Caki2 (cell line): ENCODE measurements at places on chromosomes 7 and 10. TPM values are rescaled to one million over a fixed set of nuclear protein-coding genes. Genes with fewer than 3 reads are reported as not detected.

DNA sequence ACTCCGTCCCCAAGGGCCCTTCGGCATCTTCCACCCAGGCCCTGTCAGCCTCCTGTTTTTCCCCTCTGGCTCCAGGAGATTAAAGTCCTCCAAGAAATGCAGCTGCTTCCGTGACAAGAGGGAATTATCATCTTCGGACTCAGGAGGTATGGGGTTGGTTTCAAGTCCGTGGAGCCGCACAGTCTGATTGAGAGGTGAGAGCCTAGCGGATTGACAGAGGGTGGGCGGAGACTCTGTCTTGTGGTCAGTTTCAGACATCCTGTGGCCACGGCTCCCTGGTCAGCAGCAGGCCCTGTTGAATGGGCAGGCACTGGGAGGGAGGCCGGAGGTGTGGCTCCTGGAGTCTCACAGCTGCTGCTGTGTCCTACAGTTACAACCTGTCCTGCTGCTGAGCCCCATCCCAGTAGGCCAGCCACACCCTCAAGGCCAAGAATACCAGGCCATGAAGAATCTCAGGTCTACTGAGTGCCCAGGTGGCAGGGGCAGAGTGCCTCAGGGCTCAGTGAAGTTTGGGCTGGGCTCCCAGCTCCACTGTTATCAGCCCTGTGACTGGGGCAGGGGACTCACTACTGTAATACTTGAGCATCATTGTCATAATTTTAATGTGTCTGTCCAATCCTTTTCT is 49.3 kb upstream of the ZNF716 start:
- no peak for DNase-seq

GRCh38 chr10:132438091-132439024 is 41.4 kb downstream of the PWWP2B start:
- DNase-seq = no peak

GRCh38 chr10:89256340-89256739 is 4.8 kb upstream of the LIPA start:
- no peak for DNase-seq

GRCh38 chr7:142838461-142839213 is 16.2 kb upstream of the EPHB6 start:
- no peak for DNase-seq

- peak; percentile 11 for DNase-seq
Measured at GRCh38 chr10:266974-267425, 131.7 kb downstream of the ZMYND11 start.

GRCh38 chr10:122577311-122577885 is 16.8 kb downstream of the DMBT1 start:
- DNase-seq = no peak

- no peak for DNase-seq
Measured at GRCh38 chr7:80439894-80440821, 71.7 kb downstream of the GNAT3 start.

DNA sequence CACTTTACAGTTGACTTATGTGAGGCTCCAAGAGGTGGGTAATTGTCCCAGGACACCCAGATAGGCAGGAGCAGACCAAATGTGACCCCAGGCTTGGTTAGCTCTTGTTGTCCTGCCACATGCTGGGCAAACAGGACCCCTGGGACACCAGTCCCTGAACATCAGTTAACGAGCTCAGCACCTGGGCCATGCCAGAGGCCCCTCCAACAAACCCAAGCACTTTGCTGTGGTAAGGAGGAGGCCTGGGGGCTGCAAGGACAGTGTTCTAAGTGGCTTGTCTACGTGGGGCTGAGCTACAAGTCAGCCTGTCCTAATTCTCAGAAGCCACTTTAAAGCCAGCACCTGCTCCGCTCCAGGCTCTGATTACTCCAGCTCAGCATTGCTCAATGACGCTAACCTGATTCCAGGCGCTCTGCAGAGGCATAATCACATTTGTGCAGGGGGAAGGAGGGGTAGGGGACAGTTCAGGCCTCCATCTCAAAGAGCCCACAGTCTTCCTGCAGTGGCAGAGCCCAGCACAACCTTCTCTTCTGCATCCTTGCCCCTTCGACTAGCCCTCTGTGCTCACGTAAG is 57.2 kb downstream of the DDC start:
- DNase-seq = no peak

DNA sequence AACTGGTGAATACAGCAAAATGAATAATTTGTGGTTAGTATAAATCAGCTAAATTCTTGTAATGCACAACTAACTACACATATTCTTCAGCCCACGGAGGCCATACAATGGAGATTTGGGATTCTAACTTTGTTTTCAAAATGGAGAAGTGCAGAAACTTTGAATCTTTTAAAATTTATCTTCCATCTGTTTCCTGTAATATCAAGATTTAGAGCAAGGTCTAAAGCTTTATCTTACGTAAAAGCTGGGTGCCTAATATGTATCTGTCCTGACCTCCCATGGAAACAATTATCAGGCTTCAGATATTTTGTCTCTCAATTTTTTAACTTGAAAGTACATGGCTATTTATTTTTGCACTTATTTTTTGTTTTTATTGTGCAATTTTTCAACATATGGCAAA is 5.0 kb upstream of the AHR start:
- no peak for DNase-seq

DNA sequence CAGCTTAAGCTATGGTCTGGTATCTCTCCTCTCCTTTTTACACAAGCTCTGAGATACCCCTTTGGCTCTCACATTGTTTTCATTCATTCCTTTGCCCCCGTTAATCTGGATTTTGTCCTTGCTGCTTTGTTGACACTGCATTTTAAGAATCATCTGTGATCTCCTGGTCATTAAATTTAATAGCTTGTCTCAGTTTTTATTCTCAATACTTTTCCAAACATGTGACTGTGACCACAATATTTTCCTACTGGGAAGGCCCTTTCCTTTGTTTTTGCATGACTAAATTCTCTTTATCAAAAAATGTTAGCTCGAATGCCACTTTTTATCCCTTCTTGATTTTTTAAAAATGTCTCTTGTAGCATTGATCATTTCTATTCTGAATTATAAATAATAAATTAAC is 171.2 kb downstream of the SUGCT start:
- peak; percentile 17 for DNase-seq

DNA sequence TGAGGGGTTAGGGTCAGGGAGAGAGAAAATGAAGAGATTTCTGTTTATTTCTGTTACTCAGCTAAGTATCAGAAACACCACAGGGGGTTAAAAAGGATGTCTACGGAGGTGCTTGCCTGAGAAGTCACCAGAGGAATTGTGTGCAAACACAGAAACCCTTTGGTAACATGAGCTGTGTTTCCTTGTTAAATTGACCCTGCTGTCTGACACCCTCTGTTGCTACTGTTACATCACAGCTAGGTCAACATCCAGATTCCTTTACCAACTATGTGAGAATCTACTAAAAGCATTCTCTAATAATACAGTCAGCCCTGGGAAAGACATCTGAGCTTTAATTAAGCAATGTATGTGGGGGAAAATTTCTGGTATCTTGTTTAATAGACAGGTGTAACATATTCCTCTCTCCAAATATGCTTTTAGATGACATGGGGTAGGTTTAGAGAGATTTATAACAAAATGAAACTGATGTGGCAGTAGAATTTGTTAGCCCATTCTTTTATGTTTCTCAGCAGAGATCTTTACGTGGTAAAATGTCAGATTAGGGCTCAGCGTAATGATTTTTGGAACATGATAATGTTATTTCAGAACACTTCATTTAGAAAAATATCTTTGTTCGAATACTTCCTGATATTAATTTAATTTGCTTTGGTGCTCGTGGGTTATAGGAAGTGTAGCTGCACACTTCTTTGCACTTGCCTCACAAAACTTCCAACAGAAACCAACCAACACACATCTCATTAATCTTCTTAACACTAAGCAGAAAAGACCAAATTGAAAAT is 168.0 kb upstream of the AHR start:
- DNase-seq = peak; percentile 71

- no peak for DNase-seq
Measured at GRCh38 chr10:72235544-72236279, 19.6 kb upstream of the ASCC1 start.

- DNase-seq = peak; percentile 90
Measured at GRCh38 chr10:63236113-63236935, 103.2 kb downstream of the NRBF2 start.

DNA sequence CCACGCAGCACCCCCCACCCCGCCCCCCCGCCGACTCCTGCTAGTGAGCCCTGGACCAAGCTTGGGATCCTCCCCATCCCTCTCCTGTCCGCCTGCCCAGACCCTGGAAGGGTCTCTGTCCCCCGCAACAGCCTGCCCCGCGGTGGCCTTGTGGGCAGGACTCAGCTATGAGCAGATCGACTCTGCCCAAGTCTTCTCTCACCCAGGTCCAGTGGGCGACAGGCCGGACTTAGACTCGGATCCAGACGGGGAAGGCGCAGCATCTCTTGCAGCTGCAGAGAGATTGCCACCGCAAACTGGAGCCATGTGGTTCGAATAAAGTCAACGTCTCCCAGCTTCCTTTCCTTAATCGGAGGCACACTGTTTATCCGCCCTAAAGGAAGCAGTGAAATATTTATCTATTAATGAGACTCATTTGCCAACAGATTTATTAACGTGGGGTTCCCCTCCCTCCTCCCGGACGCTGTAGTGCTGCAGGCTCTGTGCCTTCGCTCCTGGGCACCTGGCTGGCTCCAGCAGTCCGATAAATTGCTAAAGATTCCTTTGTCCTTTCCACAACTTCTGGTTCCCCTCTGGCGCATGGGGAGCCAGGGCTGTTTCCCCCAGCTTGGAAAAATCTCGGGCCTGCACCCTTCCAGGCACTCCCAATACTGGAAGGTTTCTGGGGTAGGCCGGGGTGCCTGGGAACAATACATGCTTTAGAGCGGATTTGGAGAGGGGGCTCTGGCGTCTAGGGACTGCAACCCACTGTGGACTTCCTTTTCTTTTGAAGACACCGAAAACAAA is 634 bp upstream of the HOXA7 start:
- DNase-seq = no peak

DNA sequence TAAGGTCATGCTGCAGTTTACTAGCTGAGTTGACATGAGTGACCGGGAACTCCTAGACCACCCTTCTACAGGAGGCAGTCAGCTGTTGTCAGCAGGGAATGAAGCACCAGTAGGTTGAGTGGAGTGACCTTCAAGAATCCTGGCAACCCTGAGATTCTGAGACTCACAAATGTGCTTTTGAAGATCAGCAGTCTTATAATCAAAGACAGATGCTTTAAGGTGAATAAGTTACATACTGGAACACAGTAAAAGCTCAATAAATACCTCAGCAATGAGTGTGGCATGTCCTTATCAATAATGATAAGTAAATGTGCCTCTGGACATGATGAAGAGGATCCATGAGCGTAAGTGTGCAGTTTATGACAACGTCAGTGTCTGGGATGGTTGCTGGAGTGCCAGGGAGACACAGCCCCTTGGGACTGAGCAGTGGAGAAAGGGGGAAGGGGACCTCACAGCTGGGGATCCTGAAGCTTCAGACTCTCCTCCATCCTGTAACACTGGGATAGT is 11.9 kb upstream of the OR6V1 start:
- DNase-seq = no peak

GRCh38 chr10:132107949-132108877 is 42.5 kb downstream of the JAKMIP3 start:
- DNase-seq = no peak

DNA sequence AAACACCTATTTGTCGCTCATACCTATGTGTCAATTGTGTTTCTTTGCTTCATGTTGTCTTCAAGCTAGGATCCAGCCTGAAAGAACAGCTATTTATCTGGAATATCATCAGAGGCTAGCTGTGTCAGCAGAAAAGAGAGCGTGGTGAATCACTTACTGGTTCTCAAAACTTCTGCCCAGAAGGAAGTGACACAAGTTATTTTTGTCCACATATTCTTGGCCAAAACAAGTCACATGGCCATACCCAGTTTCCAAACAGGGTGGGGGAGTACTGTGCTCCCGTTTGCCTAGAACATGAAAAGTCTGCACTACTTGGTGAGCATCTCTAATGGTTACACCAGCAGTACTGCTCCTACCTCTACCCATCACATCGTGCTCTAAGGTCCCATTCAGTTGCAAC is 160.9 kb upstream of the CSTF2T start:
- DNase-seq = no peak

DNA sequence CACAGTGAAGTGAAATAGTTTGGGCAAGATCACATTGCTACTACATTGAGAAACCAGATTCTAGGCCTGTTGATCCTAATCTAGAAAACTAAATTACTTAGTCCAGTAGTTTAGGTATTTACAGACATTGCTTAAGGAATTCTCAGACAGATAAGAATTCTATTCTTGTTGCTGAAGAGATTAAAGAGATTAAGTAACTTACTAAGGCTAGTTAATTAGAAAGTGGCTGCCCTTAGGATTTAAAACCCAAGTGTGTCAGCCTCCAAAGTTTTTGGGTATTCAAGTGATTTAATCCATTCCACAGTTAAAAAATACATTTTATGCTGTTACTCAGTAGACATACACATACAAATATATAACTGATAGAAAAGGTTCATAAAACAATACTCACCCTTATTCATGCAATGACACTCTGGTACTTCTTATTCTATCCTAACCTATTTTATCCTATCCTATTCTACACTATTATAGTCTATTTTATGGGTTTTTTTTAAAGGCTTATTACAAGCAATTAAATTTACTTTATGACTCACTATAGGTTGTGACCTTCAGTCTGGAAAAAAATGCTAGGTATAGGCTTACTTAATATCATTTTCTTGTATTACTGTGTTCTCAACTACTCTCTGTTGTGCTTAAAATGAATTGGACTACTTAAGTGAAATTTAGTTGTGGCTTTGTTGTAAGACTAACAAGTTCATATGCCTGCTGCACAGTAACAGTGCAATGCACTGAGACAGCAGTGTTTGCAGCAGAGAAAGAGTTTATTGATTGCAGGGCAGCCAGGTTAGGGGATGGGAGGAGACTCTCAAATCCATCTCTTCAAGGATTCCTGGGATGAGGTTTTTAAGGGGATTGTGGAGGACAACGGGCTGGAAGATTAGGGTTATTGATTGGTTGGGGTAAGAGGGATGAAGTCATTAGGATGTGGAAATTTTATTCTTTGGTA is 10.7 kb downstream of the SPAM1 start:
- DNase-seq = no peak

- DNase-seq = no peak
Measured at GRCh38 chr7:12670743-12671520, 16.5 kb upstream of the ARL4A start.

The GTF2IRD1 gene
- total RNA-seq = 25.1 and 33.4 TPM in 2 replicates

The DNAH11 gene
- total RNA-seq = 0.06 and 0.44 TPM in 2 replicates

The EVX1 gene
- not detected in 2 replicates for total RNA-seq

The GPRIN2 gene
- total RNA-seq = 4.3 and 6.3 TPM in 2 replicates

The PPP3CB gene
- total RNA-seq = 1.5 and 2.6 TPM in 2 replicates

The RASSF4 gene
- total RNA-seq = 2.9 and 3.4 TPM in 2 replicates

The LRRC17 gene
- 1.5 TPM in 1 of 2 replicates, not detected in the other for total RNA-seq

The CALHM1 gene
- not detected in 2 replicates for total RNA-seq

The TMEM176B gene
- not detected in 2 replicates for total RNA-seq

The LHFPL3 gene
- not detected in 2 replicates for total RNA-seq

The EPHB4 gene
- total RNA-seq = 31.9 and 43.6 TPM in 2 replicates

The ADO gene
- total RNA-seq = 48.4 and 50.6 TPM in 2 replicates
